ENCODE measurements at places on chromosomes 6 and 20.

DNA sequence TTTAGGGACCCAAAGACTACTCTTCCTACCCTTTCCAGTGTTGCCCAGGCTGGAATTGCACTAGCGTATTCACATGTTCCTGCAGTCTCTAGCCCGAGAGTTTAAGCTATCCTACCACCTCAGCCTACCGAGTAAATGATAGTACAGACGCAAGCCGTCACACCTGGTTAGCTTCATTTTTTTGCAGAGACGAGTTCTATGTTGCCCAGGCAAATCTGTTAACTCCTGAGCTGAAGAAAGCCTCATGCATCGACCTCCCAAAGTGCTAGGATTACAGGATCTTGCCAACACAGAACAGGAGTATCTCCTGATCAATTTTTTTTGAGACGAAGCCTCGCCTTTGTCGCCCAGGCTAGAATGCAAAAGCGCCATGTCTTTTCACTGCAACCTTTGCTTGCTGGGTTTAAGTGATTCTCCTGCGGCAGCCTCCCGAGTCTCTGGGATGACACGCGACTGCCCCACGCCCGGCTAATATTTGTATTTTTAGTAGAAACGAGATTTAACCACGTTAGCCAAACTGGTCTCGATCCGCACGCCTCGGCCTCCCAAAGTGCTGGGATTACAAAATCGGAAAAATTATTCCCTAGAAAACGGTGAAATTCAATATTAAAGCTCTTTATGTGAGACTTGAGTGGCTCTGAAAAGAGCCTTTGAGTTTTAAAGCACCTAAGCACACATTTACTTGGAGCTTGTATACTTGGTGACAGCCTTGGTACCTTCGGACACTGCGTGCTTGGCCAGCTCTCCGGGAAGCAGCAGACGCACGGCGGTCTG, 128.5 kb downstream of the HFE start:
- no peak for DNase-seq

GRCh38 chr20:10611357-10611756, 62.4 kb downstream of the JAG1 start:
- DNase-seq, result no peak

- no peak for DNase-seq
Observed at GRCh38 chr6:139647016-139647415, 272.6 kb upstream of the CITED2 start.

GRCh38 chr6:1873781-1874180, 264.1 kb downstream of the FOXC1 start:
- DNase-seq, result no peak

DNA sequence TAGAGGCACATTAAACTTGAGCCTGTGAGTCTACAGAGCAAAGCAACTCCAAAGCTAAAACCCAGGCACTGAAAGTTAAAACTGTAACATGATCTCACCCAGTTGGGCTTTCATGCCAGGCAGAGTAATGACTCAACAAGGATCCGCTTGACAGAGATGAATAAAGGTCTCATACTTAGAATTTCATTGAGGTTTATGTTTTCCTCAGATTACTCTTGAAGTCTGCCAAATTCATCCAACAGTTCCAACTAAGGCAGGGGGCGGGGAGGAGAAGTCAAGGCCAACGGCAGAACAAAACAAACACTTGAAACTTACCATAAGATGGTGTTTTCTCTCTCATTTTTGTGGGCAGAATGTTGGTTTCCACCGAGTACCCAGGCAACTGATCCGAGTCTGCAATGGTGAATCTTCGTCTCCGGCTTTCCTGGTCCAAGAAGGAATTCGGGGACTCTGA, 54.0 kb upstream of the IPCEF1 start:
- DNase-seq, result no peak

GRCh38 chr6:105592329-105592728, 189.4 kb upstream of the PREP start:
- DNase-seq, result no peak

DNA sequence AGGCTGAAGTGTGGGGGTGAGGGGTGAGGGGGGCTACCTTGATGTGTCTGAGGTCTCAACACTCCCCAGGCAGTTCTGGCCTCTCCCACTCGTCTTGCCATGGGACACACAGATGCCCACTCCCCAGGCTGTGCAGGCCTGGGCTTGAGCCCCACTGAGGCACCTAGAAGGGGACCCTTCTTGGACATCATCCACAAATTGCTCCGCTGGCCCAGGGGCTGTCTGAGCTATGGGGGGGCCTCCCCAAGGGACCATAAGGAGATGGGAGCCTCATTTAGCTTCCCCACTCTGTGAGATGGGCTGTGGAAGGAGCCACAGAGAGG, 155.5 kb upstream of the MLN start:
- no peak for DNase-seq

DNA sequence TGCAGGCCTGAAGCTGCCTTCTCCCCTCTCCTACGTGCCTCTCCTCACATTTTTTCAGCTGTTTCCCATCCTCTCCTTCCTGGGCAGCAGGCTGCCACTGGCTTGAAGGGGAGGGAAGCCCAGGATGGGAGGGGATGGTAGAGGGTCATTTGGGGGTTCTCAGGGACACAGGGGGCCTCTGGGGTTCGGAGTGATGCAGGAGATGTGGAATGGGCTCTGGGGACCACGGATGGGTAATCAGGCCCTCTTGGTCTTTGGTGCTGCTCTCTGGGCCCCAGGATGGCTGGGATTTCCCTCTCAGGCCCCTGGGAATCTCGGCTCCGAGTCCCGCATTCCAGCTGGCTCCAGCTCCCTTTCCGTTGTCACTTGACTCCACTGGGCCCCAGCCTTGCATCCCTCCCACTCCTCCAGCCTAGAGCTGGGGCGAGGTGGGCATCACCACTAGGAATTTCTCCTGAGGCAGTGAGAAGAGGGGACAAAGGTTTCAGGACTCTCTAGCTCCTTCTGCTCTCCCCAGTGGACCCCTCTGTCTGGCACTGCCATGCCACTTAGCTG, 2.0 kb upstream of the DDR1 start:
- no peak for DNase-seq

GRCh38 chr6:5279891-5280338, 18.6 kb downstream of the FARS2 start:
- no peak for DNase-seq

DNA sequence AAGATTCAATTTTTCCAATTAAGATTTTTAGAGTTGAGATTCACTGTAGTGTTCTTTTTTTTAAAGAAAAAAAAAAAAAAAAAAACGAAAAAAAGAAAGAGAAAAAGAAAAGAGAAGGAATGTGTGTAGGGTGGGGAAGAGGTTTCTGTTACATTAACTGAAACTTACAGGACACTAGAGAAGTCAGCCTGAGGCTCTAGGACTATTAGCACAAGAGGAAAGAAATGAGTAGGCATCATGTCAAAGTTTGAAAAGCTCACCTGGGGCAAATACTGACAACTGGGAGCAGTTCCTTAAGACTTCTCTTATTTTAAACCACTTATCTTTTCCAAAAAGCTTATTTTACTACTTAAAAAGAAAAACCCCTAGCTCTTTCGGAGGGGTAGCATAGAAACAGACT, 185.9 kb downstream of the DST start:
- DNase-seq, result no peak

GRCh38 chr6:152700427-152700826, 2.7 kb downstream of the MYCT1 start:
- DNase-seq, result no peak

DNA sequence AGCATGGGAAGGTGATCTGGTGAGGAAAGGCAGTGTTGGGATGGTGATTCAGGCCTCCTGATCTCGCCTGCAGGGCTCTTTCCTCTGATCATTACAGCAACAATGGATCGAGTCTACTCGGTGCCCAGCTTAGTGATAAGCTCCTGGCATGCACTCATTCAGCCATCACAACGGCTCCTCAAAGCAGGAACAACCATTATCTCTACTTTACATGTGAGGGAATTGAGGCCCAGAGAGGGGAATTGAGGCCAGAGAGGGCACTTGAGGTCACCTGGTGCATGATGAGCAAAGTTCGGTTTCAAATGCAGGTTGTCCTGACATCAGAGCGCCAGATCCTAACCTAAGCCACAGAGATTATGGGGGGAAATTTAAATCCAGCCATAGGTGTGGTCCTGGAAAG, 42.0 kb upstream of the BPIFA2 start:
- no peak for DNase-seq

GRCh38 chr6:43703512-43704429, 16.2 kb upstream of the MRPS18A start:
- DNase-seq, result no peak

DNA sequence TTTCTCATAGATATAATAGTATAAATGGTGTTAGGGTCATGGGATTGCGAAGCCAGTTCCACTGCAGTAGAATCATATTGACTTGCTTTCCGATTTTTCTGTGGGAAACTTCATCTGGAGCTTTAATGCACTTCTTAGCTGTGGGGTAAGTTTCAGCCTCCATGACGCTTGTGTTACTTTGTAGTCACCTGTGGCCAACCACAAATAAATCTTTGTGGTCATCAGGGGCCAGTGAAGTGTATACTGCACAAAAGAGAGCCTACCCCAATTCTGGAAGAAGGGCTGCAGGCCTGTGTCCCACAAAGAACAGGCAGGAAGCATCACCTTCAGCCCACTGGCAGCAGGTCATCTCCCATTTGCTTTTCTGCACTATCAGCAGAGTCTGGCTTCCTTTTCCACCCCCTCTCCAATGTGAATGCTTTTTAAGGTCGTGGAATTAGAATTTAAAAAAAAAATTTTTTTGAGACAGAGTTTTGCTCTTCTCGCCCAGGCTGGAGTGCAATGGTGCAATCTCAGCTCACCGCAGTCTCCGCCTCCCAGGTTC, 32.0 kb downstream of the MTHFD1L start:
- DNase-seq, result no peak

DNA sequence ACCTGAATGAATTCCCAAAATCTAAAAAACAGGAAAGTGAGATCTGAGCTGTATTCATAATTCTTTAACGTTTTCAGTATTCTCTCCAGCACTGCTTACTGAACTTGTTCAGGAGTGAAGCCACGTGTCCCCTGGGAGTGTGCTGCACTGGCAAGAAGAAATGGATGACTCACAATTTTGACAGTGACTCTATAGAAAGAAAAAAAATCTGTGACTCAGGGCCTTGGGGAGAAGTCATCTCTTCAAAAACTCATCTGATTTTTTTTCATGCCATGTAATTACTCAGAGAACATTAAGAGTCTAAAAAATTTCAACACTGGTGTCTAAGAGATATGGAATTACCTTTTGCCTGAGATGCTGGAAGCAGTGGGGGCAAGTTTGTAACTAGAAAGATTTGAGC, 39.7 kb downstream of the ANKEF1 start:
- no peak for DNase-seq

GRCh38 chr6:113306552-113307145, 550.5 kb upstream of the MARCKS start:
- DNase-seq, result no peak

DNA sequence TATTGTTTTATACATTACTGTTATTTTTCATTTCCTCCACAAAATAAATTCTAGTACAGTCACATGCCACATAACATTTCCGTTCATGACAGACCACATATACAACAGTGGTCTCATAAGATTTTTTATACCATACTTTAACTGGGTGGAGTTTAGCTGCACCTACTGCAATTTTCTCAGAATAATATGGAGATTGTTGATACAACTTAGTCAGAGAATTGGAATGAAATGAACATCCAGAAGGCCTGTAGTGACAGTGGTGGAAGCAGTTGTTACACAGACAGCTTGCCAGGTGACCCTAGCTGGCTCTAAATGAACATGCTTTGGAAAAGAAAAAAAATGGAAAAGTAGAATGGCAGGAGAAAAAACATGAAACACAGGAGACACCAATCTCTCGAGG, 183.2 kb upstream of the TCF21 start:
- DNase-seq, result no peak

DNA sequence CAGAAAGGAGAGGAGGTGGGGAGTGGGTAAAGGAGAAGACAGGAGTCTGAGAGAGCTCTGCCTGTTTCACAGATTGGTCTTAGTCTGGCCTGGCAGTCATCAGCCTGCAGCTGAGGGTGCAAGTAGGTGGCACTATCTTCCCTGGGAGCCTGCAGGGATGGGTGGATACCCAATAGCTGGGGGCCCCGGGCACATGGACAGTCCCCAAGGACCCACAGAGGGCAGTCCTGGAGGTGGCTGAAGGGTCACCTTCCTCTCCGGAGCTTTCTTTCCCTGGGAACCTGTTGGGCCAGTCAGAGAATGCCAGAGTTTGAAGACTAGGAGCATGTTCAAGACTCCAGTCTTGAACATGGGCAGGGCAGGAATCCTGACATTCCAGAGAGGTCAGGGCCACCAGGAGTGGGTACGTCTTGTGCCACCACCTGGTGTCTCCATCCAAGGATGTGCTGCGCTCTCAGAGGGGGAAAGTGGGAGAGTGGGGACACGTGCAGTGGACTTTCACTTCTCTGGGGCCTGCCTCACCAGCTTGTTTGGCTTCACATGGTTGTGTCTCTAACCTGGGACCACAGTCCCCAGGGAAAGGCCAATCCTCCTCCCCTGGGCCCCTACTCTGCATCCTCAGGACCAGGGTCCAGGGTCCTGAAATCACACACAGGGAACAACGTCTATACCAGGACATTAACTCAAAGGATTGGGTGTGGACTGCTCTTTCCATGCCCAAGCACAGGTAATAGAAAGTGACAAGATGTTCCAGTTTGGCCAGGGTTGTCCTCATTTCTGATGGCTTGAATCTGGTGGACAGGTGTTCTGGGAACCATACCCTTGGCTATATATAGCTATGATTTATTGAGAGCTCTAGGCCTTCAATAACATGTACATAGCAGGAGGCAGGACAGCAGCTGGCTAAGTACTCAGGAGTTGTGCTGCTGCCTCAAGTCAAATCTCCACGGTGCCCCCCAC, 18.0 kb downstream of the AARS2 start:
- no peak for DNase-seq

DNA sequence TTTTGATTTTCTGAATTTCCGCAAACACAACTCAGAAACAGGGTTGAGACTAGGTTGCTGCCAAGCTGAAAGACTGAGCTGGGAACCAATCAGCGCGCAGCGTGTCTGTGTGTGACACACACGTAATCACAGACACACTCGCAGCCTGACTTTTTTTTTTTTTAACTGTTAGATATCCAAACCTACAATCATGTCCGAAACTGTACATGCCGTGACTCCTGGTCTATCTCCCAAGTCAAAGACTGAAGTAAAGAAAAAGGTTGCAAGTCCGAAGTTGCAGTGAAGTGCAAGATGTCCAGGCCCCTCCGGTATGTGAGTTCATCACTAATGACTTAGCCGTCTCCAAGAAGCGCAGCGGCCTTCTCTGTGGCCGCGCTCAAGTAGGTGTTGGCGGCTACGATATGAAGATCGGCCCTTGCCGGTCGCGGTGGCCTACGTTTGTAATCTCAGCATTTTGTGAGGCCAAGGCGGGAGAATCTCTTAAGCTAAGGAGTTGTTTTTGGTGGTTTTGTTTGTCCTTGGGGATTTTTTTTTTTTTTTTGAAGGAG, 108.2 kb downstream of the HFE start:
- DNase-seq, result no peak

DNA sequence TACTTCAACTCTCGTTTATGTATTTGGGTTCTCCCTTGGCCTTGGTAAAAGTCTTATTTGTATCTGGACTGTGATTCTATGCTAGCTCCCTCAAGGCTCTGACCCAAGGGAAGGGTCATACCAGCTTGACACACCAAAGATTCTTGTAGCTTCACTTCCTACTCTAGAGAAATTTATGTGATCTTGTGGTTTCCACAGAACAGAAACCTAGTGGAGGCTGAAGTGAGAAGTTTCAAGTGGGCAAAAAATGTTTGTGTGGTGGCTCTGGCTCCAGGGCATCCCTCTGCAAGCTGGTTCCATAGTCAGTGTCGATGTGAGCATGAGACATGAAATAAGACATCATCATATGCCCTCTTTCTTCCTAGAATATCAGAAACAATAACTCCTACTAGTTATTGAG, 48.1 kb upstream of the TNFRSF21 start:
- DNase-seq, result no peak

GRCh38 chr6:45933855-45934254, 81.8 kb downstream of the CLIC5 start:
- no peak for DNase-seq

All from stimulated activated CD8-positive, alpha-beta memory T cell treated with anti-CD3 and anti-CD28 coated beads, Interleukin-4, amount 100 ng/mL, for 1 hour (primary cell).